Caki2 (cell line): ENCODE measurements at places on chromosomes 3 and 15. TPM values are rescaled to one million over a fixed set of nuclear protein-coding genes. Genes with fewer than 3 reads are reported as not detected.
A peak's percentile ranks its signal among the peaks of the same experiment; 100 is the strongest.

DNA sequence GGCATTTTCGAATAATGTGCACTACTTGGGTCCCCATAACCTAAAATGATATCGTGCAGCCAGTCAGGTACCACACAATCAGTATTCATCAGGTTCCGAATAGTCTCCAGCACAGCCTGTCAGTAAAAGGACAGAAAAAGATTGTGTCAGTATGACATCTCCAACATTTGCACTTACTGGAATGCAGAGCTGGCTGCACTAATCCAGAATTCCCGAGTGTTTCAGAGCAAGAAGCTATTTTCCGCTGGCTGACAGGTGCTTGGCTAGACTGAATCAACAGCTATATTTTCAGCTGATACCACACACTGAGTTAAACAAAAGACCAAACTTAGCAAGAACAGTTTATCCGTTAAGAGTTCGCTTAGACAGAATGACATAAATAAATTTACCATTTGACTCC is 68.8 kb downstream of the AQR start:
- DNase-seq, result no peak

DNA sequence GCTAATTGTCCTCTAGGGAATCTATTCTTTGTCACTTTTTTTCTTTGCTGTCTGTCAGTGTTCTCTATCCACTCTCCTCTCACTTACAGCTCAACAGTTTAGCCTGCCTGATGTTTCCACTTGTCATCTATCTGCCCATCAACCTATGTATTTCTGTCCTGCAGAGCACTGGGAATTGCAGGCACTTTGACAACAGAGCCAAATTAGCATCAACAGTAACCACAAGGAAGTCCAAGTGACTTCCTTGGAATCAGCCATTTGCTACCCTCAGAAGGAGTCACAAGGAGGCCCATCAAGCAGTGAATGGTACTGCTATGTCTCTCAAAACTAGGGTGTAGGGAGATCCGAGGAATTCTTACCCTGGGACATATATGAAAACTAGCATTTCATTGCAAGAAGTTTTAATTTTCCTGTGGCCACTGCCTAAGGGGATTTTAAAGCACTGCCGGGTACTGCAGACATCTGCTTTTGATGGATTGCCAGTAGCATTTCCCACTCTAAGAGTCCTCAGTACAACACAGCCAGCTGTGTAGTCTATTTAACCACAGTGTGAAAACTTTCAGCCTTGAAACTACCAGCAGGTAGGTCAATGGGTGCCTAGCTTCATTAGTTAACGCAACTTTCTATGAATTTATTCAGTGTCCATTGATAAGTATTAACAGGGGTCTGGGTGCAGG is 898.8 kb downstream of the NTRK3 start:
- DNase-seq, result no peak

DNA sequence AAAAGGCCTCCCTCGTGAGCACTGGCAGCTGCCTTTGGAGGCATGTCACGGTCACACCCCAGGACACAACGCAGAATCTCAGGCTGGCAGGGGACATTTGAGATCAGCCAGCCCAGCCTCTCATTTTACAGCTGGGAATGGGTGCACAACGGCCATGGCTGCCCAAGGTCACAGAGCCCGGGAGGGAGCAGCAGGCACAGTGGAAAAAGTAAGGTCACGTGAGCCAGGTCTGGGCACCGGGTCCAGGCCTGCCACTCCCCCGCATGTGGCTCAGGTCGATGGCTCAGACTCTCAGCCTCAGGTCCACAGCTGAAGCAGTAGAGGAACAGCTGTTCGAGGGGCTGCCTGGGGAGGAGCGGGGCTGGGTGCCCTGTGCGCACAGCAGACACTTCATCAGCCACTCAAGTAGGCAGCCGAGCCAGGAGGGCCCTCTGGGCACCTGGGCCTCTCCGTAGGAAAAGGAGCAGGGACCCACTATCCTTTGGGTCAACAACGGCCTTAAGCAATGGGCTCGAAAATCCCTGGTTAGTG is 260.6 kb downstream of the GOLGA6L6 start:
- no peak for DNase-seq

DNA sequence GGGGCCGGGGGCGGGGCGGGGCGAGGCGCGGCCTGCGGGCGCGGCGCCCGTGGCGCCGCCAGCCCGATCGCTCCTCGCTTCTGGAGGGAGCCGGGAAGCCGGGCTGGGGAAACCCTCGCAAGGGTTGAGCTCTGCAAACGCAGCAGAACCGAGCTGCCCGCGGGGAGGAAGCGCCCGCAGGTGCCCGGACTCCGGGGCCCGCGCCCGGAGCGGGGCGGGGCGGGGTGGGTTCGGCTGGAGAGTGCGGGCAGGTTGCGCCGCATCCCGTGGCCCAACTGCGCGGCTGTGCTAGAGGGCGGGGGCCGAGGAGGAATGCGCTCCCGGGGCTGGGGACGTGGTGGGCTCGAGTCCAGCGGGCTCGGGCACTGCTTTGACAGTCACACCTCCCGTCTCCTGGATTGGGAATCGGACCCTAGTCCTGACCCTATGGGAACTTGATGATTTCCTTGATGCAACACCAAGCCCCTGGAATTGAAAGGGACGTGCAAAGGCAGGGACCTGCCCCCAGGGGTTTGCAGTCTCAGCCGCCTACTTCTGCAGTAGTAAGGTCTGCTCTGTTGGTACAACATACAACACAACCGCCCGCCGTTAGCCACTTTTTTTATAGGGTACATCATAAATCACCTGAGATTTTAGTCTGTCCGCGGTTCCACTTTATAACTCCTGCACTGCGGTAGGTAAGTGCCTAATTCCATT is 34.3 kb downstream of the ZBTB38 start:
- peak; percentile 52 for DNase-seq

- DNase-seq, result no peak
These were observed 543.3 kb downstream of the ZBBX start for GRCh38 chr3:166836836-166837235.

DNA sequence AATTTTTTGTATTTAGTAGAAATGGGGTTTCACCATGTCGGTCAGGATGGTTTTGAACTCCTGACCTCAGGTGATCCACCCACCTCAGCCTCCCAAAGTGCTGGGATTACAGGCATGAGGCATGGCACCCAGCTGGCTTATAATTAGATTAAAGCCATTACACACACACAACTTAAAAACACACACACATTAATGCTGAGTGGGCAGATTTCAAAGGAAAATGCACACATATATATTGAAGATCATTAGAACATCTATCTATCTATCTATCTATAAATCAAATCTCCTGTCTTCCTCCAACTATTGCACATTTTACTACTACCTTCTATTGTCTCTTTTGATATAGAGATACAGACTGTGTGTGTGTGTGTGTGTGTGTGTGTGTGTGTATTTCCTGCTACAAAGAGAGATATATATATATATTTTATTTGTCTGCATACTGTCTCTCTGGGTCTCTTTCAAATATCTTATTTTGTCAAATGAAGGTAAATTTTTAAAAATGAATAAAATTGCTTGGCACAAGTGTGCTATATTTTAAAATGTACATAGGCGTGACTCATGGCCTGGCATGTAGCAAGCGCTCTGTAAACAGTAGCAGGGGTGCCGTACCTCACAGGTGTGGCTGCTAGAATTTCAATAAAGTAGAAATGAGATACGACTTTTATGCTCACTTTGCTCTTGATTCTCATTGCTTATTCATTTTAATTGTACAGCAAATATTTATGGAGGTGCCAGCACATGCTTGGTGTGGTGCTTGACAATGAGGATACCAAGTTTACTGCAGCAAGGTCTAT is 655.8 kb downstream of the AGBL1 start:
- DNase-seq, result no peak

Gene POLQ
- 1.7 and 3.0 TPM in 2 replicates for total RNA-seq

Gene CGNL1
- 0.49 and 0.84 TPM in 2 replicates for total RNA-seq
